ENCODE measurements at places on chromosomes 12 and 14.

DNA sequence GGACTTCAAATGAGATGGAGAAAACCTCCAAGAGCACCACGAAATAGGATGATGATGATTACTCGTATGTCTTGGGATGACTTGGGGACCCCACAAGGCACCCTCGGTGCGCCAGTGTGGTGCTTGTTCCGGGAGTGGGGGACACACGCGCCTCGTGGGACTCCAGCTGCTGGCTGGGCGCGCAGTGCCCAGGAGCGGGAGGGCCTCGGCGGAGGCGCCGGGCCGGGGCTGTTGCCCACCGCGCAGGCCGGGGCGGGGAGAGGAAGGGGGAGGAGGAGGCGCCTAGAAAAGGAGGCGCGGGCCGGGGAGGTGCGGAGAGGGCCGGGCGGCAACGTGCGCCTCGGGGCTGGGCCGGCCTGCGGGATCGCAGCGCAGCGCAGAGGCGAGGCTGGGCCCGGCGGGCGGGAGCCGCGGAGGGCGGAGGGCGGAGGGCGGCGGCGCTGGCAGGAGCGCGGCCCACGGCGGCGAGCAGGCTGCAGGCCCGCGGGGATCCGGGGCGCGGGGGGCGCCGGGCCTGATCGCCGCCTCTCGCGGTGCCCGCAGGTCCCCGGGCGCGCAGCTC, at the start of gene RFLNA:
RFLNA (plus strand) TSS at position 314 of the 562 bp plus-strand sequence. CDS start 337 bp downstream, outside the sequence.
- DNase-seq = no peak

- no peak for DNase-seq
Observed at GRCh38 chr12:6033546-6033945, 88.5 kb upstream of the ANO2 start.

GRCh38 chr12:4871514-4871913, 38.2 kb upstream of the KCNA1 start:
- no peak for DNase-seq

DNA sequence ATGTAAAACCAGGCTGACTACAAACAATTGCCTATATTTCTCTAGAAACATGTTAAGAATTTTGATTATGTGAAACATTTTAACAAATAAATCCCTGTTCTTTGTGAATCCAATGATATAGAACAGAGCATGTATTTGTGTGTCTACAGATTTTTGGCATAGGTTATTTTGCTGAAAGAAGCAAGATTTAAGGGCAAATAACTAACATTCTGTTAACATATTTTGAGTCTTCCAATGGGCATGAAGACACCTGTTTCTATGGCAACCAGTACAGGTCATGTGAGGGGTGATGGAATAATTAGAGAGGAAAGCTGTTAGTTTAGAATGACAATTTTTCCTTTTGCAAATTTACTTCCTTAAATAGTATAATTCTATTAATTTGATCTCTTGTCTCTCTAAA, 8.8 kb downstream of the ART4 start:
- no peak for DNase-seq

DNA sequence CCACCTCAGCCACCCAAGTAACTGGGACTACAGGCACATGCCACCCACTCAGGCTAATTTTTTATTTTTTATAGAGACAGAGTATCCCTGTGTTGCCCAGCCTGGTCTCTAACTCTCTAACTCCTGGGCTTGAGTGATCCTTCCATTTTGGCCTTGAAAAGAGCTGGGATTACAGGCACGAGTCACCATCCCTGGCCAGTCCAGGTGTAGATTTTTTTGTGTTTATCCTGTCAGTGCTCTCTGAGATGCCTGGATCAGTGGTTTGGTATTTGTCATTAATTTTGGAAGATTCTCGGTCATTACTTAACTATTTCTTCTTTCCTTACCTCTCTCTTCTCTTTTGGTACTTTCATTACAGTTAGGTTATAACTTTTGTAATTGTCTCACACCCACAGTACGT, 5.3 kb upstream of the HIF1A start:
- DNase-seq = no peak

- DNase-seq = no peak
Observed at GRCh38 chr14:70183991-70184390, 4.8 kb downstream of the SLC8A3 start.

DNA sequence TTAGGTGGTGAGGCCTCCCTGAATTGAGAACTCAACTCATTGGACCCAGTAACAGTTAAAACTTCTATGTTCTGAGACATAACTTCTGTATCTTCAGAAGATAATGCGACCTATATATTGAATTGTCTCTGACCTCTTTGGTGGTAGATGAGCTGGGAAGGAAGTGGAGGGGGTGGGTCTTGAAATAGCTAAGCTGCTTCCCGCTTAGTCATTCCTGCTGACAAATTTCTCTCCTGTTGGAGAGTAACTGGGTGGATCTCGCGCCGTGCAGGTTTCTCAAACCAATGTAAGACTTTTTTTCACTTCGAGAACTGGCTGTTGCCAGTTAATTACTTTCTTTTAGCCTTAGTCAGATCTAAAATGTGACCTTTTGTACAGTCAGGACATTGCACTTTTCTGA, 100.8 kb downstream of the PPHLN1 start:
- no peak for DNase-seq

- DNase-seq = no peak
Observed at GRCh38 chr12:108484431-108484830, 30.6 kb upstream of the FICD start.

DNA sequence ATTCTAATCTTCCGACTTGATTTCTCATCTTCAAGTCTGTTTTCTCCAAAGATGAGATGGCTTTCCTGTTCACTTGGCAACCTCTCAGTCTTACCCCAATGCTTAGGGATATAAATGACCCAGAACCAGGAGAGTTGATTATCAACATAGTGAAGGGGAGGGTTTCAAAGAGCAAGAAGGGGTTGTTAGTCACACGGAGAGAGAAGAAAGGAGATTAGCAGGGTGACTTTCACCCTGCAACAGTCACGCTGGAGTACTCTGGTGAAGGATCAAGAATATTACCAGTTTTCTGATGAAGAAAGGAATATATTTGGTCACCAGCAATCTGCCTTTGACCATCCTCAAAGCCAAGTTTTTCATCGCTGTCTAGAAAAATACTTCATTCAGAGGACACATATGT, at the start of gene TMEM52B:
TMEM52B (plus strand) TSS at position 212 of the 400 bp plus-strand sequence. CDS start 543 bp downstream, outside the sequence.
- no peak for DNase-seq

DNA sequence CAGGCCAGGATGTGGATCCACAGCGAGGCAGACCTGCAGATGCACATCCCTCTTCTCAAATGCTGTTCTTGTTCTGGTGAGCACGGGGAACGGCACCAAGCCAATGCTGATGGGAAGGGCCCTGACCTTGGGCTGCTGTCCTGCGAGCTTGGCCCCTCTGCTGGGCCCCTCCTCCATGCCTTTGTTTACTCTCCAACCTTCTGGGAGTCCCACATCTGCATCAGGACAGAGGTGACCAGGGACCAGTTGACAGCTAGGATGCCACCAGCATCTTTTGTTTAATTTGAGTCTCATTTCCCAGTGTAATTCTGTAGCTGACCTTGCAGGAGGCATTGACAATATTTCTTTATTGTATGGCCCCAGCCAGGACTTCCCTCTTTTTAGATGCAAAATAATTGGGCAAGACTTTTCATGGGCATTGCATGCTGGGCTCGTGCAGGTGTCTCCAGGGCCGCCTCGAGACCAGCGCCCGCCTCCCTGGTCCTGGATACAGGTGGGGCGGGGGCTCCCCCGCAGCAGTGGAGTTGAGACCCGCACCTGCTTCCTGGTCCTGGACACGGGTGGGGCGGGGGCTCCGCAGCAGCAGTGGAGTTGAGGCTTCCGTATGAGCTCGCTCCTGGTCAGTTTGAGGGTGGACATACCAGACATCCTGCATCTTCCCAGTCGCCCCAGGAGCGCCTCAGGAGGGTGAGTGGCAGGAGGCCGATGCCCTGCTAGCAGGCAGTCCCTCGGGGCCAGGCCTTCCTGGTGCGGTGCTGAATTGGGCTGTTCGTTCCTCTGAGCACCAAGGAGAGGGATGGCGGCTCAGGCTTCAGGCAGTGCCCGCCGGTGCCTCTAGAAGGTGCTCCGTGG, 11.4 kb downstream of the PACS2 start:
- DNase-seq = no peak

DNA sequence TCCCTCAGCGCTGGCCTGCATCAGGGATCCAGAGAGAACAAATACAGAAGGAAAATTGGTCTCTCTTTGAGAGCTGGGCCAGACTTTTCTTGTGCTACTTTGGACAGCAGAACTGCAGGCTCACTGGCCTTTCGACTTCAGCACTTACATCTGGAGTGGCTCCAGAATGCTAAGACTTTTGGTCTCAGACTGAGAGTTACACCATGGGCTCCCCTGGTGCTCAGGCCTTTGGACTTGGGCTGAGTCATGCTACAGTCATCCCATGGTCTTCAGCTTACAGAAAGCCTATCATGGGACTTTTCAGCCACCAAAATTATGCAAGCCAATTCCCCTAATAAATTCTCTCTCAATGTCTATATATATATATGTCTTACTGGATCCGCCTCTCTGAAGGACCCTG, 9.0 kb upstream of the CD163 start:
- DNase-seq = peak; percentile 66

GRCh38 chr14:41016213-41016612, 590.5 kb upstream of the LRFN5 start:
- DNase-seq = no peak

DNA sequence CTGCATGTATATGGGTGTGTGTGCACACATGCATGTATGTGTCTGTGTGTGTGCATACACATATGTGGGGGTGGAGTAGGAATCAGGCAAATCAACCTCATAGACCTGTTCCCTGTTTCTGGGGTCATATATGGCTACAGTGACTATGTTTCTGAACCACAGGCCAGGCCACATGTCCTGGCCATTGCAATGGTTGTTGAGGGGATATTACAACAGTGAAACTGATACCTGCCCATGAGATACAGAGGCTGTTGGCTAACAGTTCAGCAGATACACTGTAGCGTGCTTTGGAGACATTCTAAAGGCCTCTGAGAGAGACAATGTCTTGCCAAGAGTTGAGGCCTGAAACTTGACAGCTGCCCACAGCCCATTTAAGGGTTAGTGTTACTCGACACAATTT, 47.3 kb upstream of the FOS start:
- no peak for DNase-seq
